ENCODE measurements at places on chromosomes 1 and 21.

- no peak for DNase-seq
These were observed 838 bp upstream of the IBA57 start for GRCh38 chr1:228164561-228165371.

GRCh38 chr1:150798525-150798924 lies 9.5 kb downstream of the CTSK start:
- DNase-seq, result no peak

DNA sequence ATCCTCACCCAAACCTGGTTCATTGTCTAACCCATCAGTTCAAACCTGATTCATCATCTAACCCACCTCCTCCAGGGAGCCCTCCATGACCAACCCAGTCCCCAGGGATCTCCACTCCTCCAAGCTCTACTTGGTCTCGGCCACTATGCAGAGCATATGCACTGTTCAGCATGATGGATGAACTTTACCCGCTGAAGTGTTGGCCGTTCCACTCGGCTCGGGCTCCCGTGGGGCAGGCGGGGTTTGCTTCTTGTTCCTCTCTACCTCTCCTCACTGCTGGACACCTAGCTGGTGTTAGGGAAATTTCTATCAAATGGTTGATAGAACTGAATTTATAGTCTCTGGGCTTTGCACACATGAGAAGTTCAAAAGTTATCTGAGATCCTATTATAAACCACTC lies 111.0 kb downstream of the TRABD2B start:
- DNase-seq, result no peak

- DNase-seq, result no peak
These were observed 1042.6 kb downstream of the PLA2G4A start for GRCh38 chr1:187871177-187871845.

GRCh38 chr1:113859478-113860175 lies 11.9 kb downstream of the PTPN22 start:
- DNase-seq, result no peak

GRCh38 chr21:39169906-39170305 lies 13.3 kb downstream of the PSMG1 start:
- no peak for DNase-seq

DNA sequence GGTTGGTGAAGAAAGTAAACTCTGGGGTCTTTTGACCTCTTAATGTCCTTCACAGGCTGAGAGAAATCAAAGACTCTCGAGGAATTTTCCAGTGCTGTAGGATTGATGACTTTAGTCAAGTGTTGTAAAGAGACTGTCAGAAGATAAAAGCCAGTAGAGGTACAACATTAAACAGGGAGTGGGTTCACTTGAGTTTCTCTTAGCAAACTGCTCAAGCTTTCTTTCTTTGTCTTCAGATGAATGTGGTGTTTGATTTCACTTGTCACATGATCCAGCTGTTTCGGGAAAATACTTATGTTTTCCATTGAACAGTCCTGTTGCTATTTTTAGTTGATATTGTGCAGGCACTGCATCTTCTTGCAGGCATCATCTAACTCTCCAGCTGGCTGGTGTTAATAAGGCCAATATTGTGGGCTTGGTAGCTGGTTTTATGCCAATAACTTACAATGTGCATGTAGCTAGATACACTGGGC lies 45.6 kb downstream of the XCL2 start:
- no peak for DNase-seq

DNA sequence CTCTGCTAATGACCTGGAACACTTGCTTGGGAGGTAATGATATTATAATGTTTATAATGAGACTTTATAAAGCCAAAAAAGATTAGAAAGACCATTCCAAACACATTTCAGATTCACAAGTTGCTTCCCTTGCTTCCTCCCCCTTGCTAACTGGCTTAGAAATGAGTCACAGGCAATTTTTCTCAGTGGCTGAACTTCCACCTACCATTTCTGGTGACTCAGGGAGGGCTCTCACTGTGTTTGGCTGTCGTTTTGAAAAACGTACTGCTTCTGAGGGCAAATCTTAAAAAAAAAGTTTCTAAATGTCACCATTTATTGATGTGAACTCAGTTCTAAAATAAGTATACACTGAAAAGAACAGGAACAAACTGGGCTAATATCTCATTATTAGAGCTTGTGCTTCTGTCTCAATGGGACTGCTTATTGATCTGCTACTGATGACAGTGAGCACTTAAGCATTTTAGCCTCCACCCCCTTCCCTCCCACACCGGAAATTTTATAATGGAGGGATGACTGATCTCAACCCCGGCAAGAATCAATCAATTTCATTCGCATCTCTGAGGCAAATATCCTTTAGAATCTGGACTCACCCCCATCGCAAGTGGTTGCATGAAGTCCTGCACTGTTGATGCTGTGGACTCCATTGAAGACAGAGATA lies 278.3 kb downstream of the KCTD3 start:
- no peak for DNase-seq

DNA sequence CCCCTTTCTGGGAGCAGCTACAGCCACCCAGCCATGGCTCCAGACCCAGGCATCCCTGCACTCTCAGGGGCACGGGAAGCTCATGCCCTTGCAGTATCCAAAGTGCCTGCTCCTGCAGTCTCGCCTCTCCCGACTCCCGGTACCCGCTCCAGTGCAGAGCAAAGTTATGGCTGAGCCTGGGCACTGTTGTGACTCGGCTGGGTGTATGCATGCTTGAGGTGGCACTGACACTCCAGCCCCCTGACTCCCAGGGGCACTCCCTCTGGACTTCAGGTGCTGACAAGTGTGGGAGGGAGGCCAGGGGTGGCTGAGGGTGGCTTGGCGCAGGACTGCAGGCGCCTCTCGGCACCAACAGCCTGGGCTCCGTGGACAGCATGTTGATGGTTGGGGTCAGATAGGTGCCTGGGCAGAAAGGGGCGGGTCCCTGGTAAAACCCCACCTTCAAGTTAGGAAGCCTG lies 580.1 kb upstream of the ADGRL2 start:
- no peak for DNase-seq

GRCh38 chr1:228154670-228155571 lies 5.2 kb downstream of the GJC2 start:
- DNase-seq, result no peak

- no peak for DNase-seq
These were observed 2.5 kb downstream of the SLAMF6 start for GRCh38 chr1:160520582-160520981.

DNA sequence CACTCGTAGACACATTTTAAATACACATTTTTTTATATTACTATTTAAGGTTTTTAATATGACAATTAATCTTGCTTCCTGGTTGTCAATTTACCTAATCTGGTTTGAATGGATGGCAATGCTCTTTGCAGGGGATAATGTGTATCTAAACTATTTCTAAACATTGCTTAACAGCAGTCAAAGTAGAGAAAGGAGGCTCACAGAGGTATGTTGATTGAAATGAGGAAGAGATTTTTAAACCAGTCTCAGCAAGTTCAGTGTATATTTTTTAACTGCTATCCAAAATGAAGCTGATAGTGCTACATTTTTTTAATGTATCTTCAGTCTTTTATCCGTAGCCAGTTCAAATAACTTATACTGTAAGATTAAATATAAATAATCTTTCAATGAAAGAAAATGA lies 17.4 kb downstream of the FMO1 start:
- DNase-seq, result no peak

DNA sequence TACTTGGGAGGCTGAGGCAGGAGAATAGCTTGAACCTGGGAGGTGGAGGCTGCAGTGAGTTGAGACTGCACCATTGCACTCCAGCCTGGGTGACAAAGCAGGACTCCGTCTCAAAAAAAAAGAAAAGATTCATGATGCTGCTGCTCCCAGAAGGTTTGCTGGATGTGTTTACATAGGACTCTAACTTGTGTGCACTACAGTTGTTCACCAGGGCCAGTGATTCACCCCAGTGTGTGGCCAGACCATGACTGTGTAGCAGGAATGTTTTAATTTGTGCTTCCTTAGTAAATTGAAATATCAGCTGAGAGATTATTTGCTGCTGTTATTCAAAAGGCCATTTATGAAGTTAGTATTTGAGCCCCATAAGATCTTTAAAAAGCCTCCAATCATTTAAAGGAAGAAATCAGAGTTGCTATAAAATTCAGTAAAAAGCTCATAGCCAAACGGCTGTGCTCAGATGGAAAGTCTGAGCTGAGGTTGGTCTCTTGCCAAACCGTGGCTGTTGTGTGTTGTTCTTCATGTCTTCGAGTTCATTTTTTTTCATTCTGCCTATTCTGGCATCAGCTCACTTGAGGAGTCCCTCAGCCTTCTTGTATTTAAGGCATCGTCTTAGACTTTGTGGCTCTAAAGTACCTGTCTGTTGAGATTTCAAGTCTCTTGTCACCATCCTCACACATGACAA lies 18.1 kb upstream of the PGD start:
- peak; percentile 50 for DNase-seq

DNA sequence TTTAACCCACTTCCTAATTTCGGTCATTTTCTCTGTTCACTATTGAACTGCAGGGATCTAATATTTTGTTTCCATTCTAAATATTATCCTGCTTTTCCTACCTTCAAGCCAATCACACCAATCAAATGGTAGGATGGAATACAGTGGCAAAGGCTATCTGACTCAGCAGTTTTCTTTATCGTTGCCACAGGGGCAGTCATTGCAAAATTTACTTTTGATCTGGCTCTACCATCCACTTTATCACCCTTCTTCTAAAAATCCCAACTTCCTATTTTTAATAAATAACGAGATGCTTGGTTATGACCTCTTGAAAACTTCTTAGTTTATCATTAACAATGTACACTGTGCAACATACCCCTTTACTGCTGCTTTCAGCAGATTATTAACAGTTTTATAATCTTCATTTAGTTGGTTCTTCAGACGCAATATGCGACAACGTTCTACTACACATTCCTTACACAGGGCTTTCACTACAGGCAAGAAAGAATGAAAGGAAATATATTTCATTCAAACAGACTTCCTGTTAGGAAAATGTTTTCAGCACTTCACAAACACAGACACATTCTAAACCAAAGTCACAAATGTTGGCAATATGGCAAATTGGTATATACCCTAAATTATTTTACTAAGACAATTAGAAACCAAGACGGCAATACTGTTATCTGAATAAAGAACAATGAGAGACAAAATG lies 52.3 kb upstream of the RAP1GAP start:
- no peak for DNase-seq

DNA sequence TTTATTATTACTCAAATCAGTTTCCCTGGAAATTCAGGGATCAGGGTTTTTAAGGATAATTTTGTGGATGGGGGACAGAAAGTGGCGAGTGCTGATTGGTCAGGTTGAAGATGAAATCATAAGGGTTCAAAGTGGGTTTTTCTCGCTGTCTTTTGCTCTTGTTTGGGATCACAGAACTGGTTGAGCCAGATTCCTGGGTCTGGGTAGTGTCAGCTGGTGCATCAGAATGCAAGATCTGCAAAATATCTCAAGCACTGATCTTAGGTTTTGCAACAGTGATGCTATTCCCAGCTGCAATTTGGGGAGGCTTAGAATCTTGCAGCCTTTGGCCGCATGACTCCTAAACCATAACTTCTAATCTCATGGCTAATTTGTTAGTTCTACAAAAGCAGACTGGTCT lies 9.3 kb downstream of the CHI3L2 start:
- no peak for DNase-seq

- no peak for DNase-seq
These were observed 42.0 kb downstream of the TMCC2 start for GRCh38 chr1:205269711-205270110.
